ENCODE measurements at places on chromosomes 11 and 22.
A peak's percentile ranks its signal among the peaks of the same experiment; 100 is the strongest.

GRCh38 chr22:29427176-29427760 lies 11.1 kb upstream of the RFPL1 start:
- DNase-seq: peak; percentile 3

DNA sequence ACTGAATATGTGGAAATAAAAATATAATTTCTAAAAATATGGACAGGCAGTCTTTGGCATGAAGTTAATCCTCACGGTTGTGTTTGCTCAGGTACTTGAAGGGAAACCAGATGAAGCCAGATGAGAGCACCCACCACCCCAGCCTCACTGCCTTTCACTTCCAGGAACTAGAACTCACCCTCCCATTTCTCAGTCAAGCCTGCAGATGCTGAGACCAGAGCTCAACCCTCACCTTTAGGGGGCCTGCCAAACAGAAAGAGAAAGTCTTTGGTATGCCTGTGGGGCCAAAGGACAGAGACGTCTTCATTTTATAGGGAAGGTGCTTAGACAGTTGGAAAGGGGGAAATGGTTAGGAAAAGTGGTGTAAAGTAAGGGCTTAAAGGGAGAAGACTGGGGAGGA lies 252.8 kb upstream of the PLET1 start:
- no peak for DNase-seq

- no peak for DNase-seq
These were observed 11.3 kb downstream of the SLC17A6 start for GRCh38 chr11:22349491-22349890.

- no peak for DNase-seq
These were observed 169.4 kb downstream of the OPCML start for GRCh38 chr11:133362916-133363315.

DNA sequence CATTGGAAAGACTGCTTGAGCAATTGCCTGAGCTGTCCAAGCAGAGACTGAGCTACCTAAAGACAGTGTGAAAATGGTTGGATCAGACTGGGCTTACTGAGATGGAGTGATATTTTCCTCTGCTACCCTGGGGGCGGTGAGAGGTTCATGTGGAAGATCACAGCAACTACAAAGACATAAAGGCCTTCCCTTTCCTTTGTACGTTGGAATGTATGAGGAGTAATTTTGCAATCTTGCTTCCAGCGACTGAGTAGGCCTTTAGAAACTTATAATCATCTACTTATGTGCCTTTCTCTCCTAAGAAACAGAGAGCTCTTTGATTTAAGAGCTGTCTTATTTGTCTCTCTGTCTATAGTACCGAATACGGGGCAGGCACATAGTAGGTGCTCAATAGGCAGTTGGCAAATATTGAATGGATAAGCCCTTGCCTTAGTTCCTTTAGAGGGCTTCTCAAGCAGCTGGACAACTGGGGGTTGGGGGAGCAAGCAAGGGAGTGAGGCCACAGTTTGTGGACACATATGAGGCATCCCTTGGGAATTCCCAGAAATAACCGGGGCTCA lies 2.4 kb upstream of the HEPACAM start:
- peak; percentile 28 for DNase-seq

GRCh38 chr11:106961048-106961447 lies 57.2 kb downstream of the GUCY1A2 start:
- no peak for DNase-seq

- DNase-seq: no peak
These were observed 49.0 kb downstream of the PPFIA1 start for GRCh38 chr11:70319396-70320076.

GRCh38 chr11:34573537-34573936 lies 47.4 kb upstream of the EHF start:
- DNase-seq: no peak

DNA sequence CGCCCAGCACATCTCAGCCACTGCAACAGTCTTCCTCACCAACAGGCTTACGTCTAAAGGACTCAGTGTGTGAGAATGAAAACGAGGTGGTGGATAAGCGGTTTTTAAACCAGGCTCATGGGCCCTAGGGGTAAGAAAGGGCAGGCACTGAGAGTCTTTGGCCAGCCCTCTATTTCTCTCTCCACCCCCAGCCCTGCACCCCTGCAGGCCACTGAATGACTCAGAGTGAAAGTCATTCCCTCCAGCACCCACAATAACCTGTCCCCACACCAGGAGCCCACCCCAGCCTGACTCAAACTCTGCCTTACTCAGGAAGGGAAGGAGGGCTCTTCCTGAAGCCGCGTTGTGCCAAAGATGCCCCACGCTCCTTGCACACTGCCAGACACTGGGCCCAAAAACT lies 72.0 kb downstream of the LARGE1 start:
- no peak for DNase-seq

All from choroid plexus epithelial cell (primary cell).